Smooth muscle cell of the pulmonary artery (primary cell): ENCODE measurements at places on chromosomes 1 and 21. TPM values are rescaled to one million over a fixed set of nuclear protein-coding genes. Genes with fewer than 3 reads are reported as not detected.

CACNA1E gene
- 0.03 TPM in 1 of 2 replicates, not detected in the other for total RNA-seq

DDAH1 gene
- 56.8 and 64.4 TPM in 2 replicates for total RNA-seq

RHEX gene
- total RNA-seq, result not detected in 2 replicates

ASH1L gene
- total RNA-seq, result 34.7 and 44.3 TPM in 2 replicates

IL20 gene
- total RNA-seq, result not detected in 2 replicates

C1orf87 gene
- not detected in 2 replicates for total RNA-seq
